ENCODE measurements at places on chromosomes 4 and X.

- peak; percentile 59 for DNase-seq
Measured at GRCh38 chr4:149987330-149988086, 90.7 kb upstream of the DCLK2 start.

DNA sequence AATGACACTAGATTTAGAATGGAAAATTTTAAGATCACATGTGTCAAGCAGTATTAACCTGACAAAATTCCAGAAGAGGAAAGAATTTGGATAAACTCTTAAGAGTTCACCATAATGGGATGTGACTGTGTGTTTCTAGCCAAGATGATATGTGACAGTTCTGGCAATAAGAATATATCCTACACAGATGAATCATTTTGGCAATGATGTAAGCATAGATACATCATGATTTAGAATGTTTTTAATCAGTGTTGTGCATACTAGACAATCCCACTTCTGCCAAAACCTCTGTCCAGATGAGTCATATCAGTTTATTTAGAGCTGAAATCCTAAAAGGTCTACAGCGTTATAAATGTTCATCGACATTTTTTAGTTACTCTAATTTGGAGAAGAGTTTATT lies 48.8 kb downstream of the PTCHD1 start:
- no peak for DNase-seq

- DNase-seq: no peak
Measured at GRCh38 chr4:118357601-118358000, 4.8 kb upstream of the PRSS12 start.

DNA sequence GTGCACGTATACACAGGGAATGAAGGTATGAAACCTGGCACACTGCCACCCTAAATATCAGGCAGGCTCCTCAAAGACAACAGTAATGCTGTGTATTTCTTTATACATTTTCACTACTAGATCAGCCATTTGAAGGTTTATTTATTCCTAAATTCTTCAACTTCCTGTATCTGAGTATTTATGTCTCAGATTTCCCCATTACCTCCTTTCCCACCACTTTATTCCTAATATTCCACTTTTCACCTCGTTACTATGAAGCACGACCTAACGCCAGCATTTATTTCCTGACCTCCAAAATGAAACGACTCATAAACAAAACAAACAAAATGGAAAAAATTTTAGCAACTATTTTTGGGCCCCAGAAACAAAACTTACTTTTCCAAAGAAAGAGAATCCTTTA lies 69.6 kb downstream of the MAML3 start:
- no peak for DNase-seq

DNA sequence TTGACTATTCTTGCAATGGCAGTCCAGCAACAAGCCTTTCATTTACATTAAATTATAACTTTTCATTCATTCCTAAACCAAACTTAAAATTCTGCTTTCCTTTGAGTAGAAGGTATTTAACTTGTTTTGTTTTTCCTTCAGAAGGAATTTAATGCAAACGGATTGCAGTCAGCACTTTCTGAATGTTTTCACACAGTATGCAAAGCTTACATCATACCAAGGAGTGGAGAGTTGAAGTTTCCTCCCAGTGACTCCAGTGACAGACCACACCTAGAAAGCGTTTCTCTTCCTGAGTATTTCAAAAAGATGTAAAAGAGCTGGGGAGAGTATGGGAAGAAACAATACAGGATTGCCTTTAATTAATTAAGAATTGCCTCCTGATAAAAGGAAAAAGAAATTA lies 8.1 kb downstream of the EPGN start:
- DNase-seq: no peak

DNA sequence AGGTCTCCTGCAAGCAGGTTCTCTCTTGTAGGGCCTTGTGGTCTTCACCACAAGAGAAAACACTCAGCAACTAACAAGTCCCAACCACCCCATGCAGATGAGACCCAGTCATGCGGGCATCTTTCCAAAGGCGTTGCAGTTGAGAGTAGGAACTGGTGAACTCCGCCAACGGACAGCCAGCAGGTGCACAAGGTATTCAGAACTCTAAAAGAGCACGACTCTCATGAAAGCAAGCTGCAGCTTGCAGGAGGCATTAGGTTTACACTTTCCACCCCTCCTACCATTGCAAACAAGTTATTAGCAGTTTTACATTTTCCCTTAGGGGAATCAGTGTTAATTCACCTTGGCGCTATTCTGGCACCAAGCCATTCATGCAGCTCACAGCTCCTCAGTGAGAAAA lies 173.4 kb upstream of the KIT start:
- DNase-seq: no peak

GRCh38 chr4:112167794-112168193 lies 22.5 kb downstream of the FAM241A start:
- DNase-seq: no peak

DNA sequence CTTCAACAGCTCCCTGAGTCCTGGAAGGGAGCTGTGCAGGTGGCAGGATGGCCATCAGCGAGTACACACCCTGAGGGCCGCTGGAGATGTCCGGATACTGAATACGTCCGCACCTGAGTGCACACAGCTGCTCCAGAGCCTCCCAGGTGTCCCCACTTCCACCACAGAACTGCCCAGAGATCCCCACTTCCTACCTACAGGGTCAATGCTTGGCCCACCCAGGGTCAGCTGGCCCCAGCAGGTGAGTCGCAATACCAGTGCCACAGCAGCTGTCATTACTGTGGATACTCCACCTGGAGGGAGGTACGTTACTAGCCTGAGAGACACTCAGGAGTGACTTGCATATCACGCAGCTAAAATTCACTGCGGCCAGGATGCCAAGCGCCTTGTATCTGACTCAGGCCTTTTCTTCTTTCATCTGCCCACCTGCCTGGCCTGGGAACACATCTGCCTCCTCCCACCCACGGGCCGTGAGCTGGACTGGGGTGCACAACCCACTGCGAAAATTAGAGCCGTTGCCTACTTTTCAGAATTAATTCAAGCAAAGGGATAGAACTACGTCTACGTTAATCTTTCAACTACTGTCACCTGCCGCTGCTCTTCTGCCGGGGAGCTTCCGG lies 9.4 kb downstream of the C4orf50 start:
- no peak for DNase-seq

DNA sequence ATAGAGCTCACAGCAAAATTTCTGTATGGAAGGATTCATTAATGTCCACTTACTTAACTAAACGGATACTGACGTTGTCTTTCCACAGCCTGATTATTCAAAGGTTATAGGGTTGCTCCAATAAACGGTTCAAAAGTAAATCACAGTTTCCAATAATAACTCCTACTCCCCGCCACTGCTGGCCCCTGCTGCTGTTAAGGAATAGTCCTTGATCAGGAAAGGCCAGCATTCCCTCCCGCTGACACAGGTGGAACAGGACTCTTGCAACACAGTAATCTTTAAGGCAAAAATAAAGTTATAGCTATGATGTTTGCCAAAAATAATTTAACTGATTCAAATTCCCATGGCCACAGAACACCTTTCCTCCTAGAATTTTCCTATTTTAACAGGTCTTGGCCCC lies 53.9 kb downstream of the FAT1 start:
- DNase-seq: no peak

DNA sequence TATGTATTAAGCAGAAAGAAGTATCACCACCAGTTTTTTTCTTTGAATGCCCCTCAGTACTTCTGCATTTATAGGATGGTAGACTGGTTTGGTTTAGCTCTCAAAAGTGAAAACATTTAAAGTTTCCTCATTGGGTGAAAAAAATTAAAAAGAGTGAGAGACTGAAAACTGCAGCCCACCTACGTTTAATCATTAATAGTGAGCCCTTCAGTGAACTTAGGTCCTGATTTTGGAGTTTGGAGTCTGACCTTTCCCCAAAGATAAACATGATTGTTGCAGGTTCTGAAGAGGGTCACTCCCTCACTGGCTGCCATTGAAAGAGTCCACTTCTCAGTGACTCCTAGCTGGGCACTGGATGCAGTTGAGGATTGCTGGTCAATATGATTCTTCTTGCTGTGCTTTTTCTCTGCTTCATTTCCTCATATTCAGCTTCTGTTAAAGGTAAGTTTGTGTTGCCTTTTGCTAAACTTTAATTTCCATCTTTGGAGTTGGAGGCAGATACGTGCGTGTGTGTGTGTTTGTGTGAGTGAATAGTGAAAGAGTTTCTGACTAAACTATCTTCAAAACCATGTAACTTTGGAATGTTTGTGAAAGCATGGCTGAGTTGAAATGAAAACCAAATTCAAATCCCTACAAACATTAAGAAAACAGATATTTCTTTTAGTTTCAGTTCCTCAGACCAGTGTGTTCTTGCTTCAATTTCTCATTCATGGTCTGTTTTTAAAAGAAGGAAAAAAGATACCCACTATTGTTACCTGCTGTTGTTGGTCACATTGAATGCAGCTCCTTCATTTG lies at the start of gene MTTP:
Gene MTTP (plus strand): TSS at position 295 of the 795 bp plus-strand sequence. CDS start 86 bp downstream, at position 381.
- no peak for DNase-seq

Measured in left renal cortex interstitium (tissue), 4 donors.